Ascending aorta (tissue), 2 donors: ENCODE measurements at places on chromosomes 5 and 9.

GRCh38 chr9:104849023-104849422 lies 78.9 kb downstream of the ABCA1 start:
- peaks cover 5% of the 10 kb centered on the region for H3K4me1 ChIP-seq
- no peak for DNase-seq
- H3K4me3 ChIP-seq = no peak overlapping the region
- H3K27me3 ChIP-seq = no peaks in the 10 kb centered on the region

DNA sequence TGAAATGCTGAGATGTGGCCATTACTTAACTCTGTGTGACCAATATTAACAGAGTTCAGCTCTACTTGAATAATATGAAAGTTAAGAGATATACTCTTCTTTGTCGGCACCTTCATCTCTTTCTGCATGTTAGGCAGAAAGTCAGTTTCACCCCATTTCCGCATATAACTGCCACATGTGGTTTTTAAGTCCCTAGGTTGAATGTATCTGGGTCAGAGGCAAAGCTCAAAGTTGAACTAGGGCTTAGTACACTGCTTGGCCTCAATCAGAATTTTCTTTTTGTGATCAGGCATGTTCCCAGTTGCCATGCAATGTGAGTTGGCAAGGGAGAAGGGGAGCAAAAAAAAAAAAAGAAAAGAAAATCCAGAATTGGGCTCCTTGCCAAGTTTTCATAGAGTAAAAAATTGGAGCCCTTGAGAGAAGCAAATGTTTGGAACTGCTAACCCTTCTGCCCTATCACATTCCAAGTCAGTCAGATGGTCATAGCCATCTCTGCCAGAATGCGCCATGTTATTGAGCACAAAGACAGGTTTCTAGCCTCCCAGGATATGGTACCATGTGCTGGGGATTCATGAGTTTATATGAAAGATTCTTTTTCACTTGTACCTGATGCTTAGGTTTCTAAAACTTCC lies 251.2 kb upstream of the RORB start:
- no peaks in the 10 kb centered on the region for H3K27me3 ChIP-seq
- no peaks in the 10 kb centered on the region for H3K36me3 ChIP-seq
- H3K4me1 ChIP-seq = no peaks in the 10 kb centered on the region
- H3K27ac ChIP-seq = no peak overlapping the region

DNA sequence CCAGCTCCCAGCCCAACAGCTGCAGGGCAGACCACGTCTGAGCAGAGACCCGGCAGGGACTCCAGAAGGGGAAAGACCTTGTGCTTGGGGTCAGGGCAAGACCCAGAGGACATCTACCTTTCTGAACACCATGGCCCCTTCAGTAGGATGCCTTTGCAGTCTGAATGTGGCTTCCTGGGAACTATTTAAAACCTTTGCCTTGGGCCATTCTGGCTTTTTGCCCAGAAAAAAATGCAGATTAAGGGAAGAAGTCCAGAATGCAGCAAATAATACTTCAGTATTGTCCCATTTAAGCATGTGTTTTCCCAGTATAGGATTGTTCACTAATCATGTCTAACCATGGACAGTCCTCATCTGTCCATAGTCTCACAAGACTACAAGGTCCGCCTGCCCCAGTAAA lies 67.5 kb upstream of the ERCC6L2 start:
- H3K4me1 ChIP-seq = no peaks in the 10 kb centered on the region
- H3K27me3 ChIP-seq = no peaks in the 10 kb centered on the region
- no peak overlapping the region for H3K4me3 ChIP-seq
- no peak overlapping the region for H3K27ac ChIP-seq

- no peak for DNase-seq
- no peaks in the 10 kb centered on the region for H3K4me1 ChIP-seq
- H3K4me3 ChIP-seq = no peak overlapping the region
Observed at GRCh38 chr5:158610051-158610415, 489.7 kb downstream of the EBF1 start.

- H3K36me3 ChIP-seq = no peaks in the 10 kb centered on the region
- H3K27ac ChIP-seq = no peak overlapping the region
- no peaks in the 10 kb centered on the region for H3K27me3 ChIP-seq
- H3K4me1 ChIP-seq = no peaks in the 10 kb centered on the region
Observed at GRCh38 chr9:10869687-10870086, 256.9 kb upstream of the PTPRD start.

- no peaks in the 10 kb centered on the region for H3K4me1 ChIP-seq
- peaks cover 45% of the 10 kb centered on the region for H3K36me3 ChIP-seq
- no peak overlapping the region for H3K4me3 ChIP-seq
- no peak for DNase-seq
- H3K27me3 ChIP-seq = no peaks in the 10 kb centered on the region
Observed at GRCh38 chr9:130124085-130124860, 47.9 kb upstream of the NCS1 start.

- no peak overlapping the region for H3K4me3 ChIP-seq
- no peaks in the 10 kb centered on the region for H3K27me3 ChIP-seq
- H3K27ac ChIP-seq = no peak overlapping the region
- no peaks in the 10 kb centered on the region for H3K4me1 ChIP-seq
- no peaks in the 10 kb centered on the region for H3K36me3 ChIP-seq
- DNase-seq = no peak
Observed at GRCh38 chr5:68071282-68071632, 144.3 kb upstream of the PIK3R1 start.

GRCh38 chr5:116480894-116481510 lies 93.6 kb downstream of the SEMA6A start:
- H3K27ac ChIP-seq = no peak overlapping the region
- H3K4me3 ChIP-seq = no peak overlapping the region
- H3K27me3 ChIP-seq = no peaks in the 10 kb centered on the region
- no peak for DNase-seq

DNA sequence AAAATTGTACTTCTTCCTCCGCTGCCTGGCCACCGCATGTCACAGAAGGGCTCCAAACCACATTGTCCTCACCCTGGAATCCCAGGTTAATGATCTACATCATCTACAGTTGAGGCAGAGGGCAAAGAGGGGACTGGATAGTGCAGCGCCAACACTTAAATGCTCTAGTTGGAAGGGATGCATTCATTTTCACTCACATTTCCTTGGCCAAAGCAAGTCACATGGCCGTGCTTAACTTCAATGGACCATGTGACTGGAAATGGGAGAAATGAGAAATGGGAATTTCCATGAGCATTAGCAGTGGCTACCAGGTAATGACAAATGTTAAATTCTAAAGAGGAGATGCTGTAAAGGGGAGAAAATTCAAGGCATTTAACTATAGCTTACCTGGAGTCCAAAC lies 13.3 kb upstream of the GNAQ start:
- no peaks in the 10 kb centered on the region for H3K27me3 ChIP-seq
- no peak overlapping the region for H3K27ac ChIP-seq
- no peak for DNase-seq

- no peaks in the 10 kb centered on the region for H3K27me3 ChIP-seq
- DNase-seq = no peak
- H3K4me3 ChIP-seq = no peak overlapping the region
- H3K36me3 ChIP-seq = no peaks in the 10 kb centered on the region
- H3K27ac ChIP-seq = no peak overlapping the region
Observed at GRCh38 chr5:81010336-81011169, 50.4 kb downstream of the RASGRF2 start.

DNA sequence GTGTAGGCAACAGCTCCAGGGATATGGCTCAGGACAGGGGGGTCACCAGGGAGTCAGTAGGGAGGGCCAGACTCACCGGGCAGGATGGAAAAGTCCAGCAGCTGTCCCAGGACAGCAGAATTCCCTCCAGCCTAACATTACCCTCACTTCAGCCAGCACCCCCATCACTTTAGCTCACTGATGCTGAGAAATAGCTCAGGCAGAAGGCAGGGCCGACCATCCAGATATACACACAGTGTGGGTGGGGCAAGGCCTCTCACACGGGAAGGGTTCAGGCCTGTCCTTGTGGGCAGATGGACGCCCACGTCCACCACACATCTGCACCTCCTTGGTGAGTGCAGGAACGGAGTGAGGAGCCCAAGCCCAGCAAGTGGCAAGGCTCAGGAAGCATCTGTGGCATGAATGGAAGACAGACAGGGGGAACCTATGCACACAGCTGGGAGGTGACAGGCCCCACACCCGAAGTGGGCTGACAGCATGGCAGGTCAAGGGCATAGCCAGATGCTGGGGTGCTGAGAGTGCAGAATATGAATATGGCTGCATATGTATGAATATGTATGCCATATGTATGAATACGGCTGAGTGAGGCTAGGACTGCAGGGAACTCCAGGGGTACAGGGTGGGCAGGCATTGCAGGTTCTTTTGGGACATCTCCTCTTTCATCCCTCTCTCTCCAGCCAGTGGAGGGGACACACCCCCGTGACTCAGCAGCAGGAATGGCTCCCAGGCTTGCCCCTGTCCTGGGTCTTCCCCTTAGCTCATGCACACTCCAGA lies 17.0 kb downstream of the BICD2 start:
- no peaks in the 10 kb centered on the region for H3K27me3 ChIP-seq
- no peak overlapping the region for H3K27ac ChIP-seq
- H3K36me3 ChIP-seq = no peaks in the 10 kb centered on the region
- peaks cover 25% of the 10 kb centered on the region for H3K4me1 ChIP-seq

GRCh38 chr5:165138236-165138635 lies 1632.8 kb downstream of the MAT2B start:
- H3K27me3 ChIP-seq = no peaks in the 10 kb centered on the region
- H3K36me3 ChIP-seq = no peaks in the 10 kb centered on the region
- no peak for DNase-seq
- H3K27ac ChIP-seq = no peak overlapping the region
- no peaks in the 10 kb centered on the region for H3K4me1 ChIP-seq

GRCh38 chr5:59724482-59725391 lies 168.8 kb downstream of the PDE4D start:
- H3K36me3 ChIP-seq = no peaks in the 10 kb centered on the region
- DNase-seq = no peak
- H3K27ac ChIP-seq = no peak overlapping the region
- no peaks in the 10 kb centered on the region for H3K4me1 ChIP-seq

DNA sequence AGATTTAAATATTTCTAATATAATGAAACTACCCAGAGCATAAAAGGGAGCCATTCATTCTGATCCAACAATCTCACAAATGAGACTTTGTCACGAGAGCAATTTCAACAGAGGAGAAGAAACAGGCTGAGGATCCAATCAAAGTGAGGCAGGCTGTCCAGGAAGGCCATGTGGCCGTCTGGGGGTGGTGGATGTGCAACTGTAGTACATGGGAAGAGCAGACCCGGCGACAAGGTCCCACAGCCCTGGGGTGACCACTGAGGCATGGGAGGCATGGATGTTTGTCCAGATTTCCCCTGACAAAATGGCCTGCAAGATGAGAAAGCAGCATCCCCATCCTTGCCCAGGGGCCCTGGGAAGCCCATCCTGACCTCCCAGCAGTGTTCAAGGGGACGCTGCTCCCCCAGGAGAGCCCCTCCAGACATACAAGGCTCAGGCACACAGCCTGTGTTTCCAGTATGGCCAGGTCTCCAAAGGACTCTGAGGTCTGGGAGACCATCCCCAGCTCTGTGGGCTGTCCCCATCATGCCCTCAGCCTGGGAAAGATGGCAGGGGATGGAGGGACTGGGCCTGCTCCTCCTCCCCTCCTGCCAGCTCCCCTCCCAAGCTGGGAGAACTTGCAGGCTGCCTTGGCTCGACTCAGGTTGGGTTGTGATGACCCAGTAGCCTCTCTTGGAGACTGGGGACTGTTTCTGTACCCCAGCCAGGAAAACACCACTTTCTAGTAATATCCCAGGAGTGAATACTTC lies 27.5 kb upstream of the FCN2 start:
- peak; percentile 31 for DNase-seq
- H3K4me1 ChIP-seq = no peaks in the 10 kb centered on the region
- no peaks in the 10 kb centered on the region for H3K27me3 ChIP-seq
- H3K4me3 ChIP-seq = no peak overlapping the region

DNA sequence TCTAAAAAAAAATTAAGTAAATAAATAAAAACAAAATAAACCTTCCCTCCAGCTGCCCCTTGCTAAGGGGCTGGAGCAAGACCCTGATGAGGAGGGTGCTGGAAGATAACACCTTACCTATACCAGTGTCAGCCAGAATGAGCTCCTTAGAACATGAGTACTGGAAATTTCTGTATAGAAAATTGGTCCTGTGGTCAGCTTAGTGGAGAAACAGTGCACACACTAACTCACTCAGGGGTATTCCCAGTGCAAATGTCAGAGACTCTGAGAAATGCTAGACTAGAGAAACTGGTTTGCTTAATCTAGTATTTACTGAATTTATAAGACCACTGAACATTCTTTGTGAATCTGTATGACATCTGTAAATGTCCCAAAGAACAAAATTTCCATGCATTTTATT lies 62.1 kb upstream of the CTXN3 start:
- no peaks in the 10 kb centered on the region for H3K36me3 ChIP-seq
- H3K27me3 ChIP-seq = no peaks in the 10 kb centered on the region
- H3K4me1 ChIP-seq = no peaks in the 10 kb centered on the region
- DNase-seq = no peak

GRCh38 chr5:683551-684481 lies 9.3 kb downstream of the TPPP start:
- H3K36me3 ChIP-seq = no peaks in the 10 kb centered on the region
- H3K4me1 ChIP-seq = no peaks in the 10 kb centered on the region
- no peak overlapping the region for H3K27ac ChIP-seq

DNA sequence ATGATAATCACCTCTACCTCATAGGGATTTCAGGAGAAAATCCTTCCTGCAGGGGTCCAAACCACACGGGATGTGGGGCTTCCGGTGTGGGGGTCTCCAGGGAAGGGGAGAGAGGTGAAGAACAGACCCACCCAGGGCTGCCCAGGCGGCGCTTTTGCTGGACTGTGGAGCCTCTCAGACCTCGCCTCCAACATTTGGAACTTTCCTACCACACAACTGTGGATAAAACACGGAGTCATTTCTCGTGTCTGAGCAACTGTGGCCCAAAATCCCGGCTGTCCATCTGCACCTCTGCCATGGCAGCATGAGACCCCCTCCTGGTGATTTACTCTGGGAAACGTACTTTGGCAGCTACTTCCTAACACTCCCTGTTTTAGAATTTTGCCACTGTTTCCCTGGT lies 307.8 kb upstream of the IRX4 start:
- no peaks in the 10 kb centered on the region for H3K4me1 ChIP-seq
- H3K27me3 ChIP-seq = no peaks in the 10 kb centered on the region
- H3K36me3 ChIP-seq = no peaks in the 10 kb centered on the region
- no peak for DNase-seq
- no peak overlapping the region for H3K27ac ChIP-seq
- no peak overlapping the region for H3K4me3 ChIP-seq

GRCh38 chr5:125311743-125312142 lies 565.3 kb upstream of the ZNF608 start:
- no peaks in the 10 kb centered on the region for H3K27me3 ChIP-seq
- DNase-seq = no peak
- no peaks in the 10 kb centered on the region for H3K4me1 ChIP-seq
- no peak overlapping the region for H3K4me3 ChIP-seq
- H3K27ac ChIP-seq = no peak overlapping the region
- H3K36me3 ChIP-seq = no peaks in the 10 kb centered on the region

DNA sequence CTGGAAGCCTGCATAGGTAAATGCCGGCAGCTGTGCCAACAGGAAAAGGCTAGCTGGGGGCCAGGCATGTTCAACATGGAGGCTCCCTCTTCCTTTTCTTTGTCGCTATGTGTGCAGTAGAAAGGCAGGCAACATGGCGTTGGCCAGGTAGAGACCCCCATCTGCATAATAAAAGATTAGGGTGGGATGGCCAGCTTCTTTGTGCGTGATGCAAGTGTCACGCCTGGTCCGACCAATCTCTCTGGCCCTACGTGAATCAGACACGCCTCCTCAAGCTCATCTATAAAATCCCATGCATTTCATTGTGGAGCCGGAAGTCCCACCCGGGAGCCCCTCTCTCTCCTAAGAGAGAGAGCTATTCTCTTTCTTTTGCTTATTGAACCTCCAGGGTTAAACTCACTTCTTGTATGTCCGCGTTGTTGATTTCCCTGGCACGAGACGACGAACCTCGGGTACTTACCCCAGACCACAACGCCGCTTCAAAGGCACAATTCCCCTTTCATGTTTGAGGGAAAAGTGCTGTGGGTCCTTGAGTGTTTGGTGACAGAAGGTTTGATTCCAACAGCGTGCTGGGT lies 25.0 kb upstream of the C5orf47 start:
- H3K27ac ChIP-seq = no peak overlapping the region
- peak overlapping the region; percentile 32 for H3K4me3 ChIP-seq
- H3K36me3 ChIP-seq = no peaks in the 10 kb centered on the region
- DNase-seq = no peak
